ENCODE measurements at places on chromosomes 6 and 20.

GRCh38 chr6:134379076-134379475 is 61.2 kb upstream of the SGK1 start:
- peaks cover 47% of the 10 kb centered on the region for H3K4me1 ChIP-seq
- H3K36me3 ChIP-seq: peaks cover 4% of the 10 kb centered on the region
- H3K4me3 ChIP-seq: peak overlapping the region; percentile 38
- H3K27ac ChIP-seq: peak overlapping the region; percentile 82
- peak; percentile 49 for DNase-seq

- no peak for DNase-seq
- H3K27me3 ChIP-seq: no peaks in the 10 kb centered on the region
- no peak overlapping the region for H3K27ac ChIP-seq
Observed at GRCh38 chr20:63433756-63434531, 38.5 kb downstream of the KCNQ2 start.

GRCh38 chr20:20525756-20526155 is 157.9 kb downstream of the INSM1 start:
- no peaks in the 10 kb centered on the region for H3K4me1 ChIP-seq
- peaks cover 7% of the 10 kb centered on the region for H3K36me3 ChIP-seq
- H3K27me3 ChIP-seq: no peaks in the 10 kb centered on the region
- H3K4me3 ChIP-seq: no peak overlapping the region

- no peak for DNase-seq
- no peaks in the 10 kb centered on the region for H3K27me3 ChIP-seq
Observed at GRCh38 chr6:3489027-3489757, 32.3 kb upstream of the SLC22A23 start.

- H3K4me1 ChIP-seq: peaks cover 29% of the 10 kb centered on the region
- H3K27me3 ChIP-seq: no peaks in the 10 kb centered on the region
- H3K4me3 ChIP-seq: no peak overlapping the region
- H3K36me3 ChIP-seq: no peaks in the 10 kb centered on the region
Observed at GRCh38 chr6:130779658-130780033, 47.6 kb upstream of the SMLR1 start.

GRCh38 chr6:163892824-163893561 is 478.5 kb downstream of the QKI start:
- no peaks in the 10 kb centered on the region for H3K4me1 ChIP-seq
- no peak overlapping the region for H3K27ac ChIP-seq
- DNase-seq: no peak
- no peaks in the 10 kb centered on the region for H3K27me3 ChIP-seq

DNA sequence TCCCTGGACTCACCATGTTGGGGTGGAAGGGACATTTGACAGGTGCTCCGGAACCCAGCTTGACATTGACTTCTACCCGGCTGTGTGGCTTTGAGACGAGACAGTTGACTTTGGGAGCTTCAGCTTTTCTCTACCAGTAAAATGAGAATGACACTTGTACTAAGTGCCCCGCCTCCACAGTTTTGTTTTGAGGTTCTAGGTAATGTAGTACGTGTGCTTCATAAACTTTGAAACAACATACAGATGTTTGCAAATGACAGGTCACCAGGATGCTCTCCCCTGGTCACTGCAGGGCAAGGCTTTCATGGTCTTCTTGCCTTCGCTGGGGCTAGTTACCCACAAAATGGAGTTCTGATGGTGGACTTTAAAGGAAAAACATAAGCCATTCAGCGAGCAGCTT is 31.3 kb downstream of the CLIC5 start:
- no peak overlapping the region for H3K27ac ChIP-seq
- no peaks in the 10 kb centered on the region for H3K36me3 ChIP-seq
- peaks cover 3% of the 10 kb centered on the region for H3K27me3 ChIP-seq
- no peak overlapping the region for H3K4me3 ChIP-seq
- DNase-seq: no peak

DNA sequence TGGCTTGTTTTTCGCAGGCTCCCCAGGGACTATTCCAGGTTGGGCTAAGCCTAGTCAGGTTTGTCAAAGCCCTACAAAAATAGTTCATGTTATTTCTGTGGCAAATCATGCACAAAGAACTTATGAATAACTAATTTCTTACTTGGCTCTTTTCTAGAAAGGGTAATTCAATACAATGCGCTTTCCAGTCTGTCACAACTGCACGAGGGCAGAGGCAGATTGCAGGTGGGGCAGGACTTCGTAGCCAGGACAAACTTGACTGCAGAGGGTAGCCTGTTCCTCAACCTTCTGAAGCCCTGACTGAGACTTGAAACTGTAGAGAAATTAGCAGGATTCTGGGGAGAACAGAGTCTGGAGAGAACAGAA is 253.5 kb downstream of the QKI start:
- no peak overlapping the region for H3K4me3 ChIP-seq
- H3K4me1 ChIP-seq: peaks cover 7% of the 10 kb centered on the region
- no peak for DNase-seq
- H3K27ac ChIP-seq: no peak overlapping the region

- H3K4me3 ChIP-seq: no peak overlapping the region
- no peak overlapping the region for H3K27ac ChIP-seq
- H3K27me3 ChIP-seq: no peaks in the 10 kb centered on the region
- no peak for DNase-seq
- H3K36me3 ChIP-seq: peaks cover 12% of the 10 kb centered on the region
Observed at GRCh38 chr6:36235309-36235708, 34.6 kb upstream of the PNPLA1 start.

DNA sequence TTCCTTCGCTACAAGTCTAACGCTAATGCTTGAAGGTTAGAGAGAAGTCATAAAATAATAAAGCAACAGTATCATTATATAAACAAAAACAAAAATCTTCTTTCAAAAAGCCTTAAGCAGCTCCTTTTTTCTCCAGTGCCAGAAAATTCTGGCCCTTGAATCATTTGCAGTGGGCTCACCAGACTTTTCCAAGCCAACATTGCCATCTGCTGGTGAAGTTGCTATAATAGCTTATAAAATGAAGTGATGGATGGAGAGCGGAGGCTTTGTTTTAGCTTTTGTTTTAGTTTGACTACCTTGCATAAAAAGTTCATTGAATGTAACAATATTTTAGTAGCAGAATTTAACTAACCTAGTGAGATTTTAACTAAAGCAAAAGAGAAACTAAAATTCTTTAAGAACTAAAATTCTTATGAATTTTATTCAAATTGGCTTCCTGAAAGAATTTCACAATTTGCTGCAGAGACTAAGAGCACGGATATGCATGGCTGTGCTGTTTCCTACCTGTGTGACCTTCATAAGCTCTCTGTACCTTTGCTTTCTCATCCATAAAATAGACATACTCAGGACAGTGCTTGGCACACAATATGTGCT is 44.8 kb upstream of the SLC2A12 start:
- no peaks in the 10 kb centered on the region for H3K36me3 ChIP-seq
- H3K4me1 ChIP-seq: peaks cover 6% of the 10 kb centered on the region
- no peak overlapping the region for H3K27ac ChIP-seq
- DNase-seq: peak; percentile 38
- no peak overlapping the region for H3K4me3 ChIP-seq

- H3K4me1 ChIP-seq: no peaks in the 10 kb centered on the region
- H3K27me3 ChIP-seq: no peaks in the 10 kb centered on the region
- H3K36me3 ChIP-seq: no peaks in the 10 kb centered on the region
- no peak overlapping the region for H3K4me3 ChIP-seq
- H3K27ac ChIP-seq: no peak overlapping the region
Observed at GRCh38 chr6:16291739-16292138, 53.4 kb downstream of the GMPR start.

GRCh38 chr6:100774681-100775080 is 106.4 kb downstream of the ASCC3 start:
- DNase-seq: no peak
- no peaks in the 10 kb centered on the region for H3K4me1 ChIP-seq
- no peaks in the 10 kb centered on the region for H3K27me3 ChIP-seq
- no peak overlapping the region for H3K27ac ChIP-seq
- peaks cover 8% of the 10 kb centered on the region for H3K36me3 ChIP-seq

GRCh38 chr6:33761922-33762629 is 15.4 kb upstream of the IP6K3 start:
- no peaks in the 10 kb centered on the region for H3K4me1 ChIP-seq
- DNase-seq: peak; percentile 31
- H3K27ac ChIP-seq: no peak overlapping the region
- no peaks in the 10 kb centered on the region for H3K36me3 ChIP-seq
- H3K4me3 ChIP-seq: no peak overlapping the region

GRCh38 chr6:82000551-82000950 is 247.0 kb downstream of the IBTK start:
- H3K27ac ChIP-seq: no peak overlapping the region
- DNase-seq: no peak
- no peak overlapping the region for H3K4me3 ChIP-seq
- H3K36me3 ChIP-seq: no peaks in the 10 kb centered on the region
- H3K27me3 ChIP-seq: peaks cover 2% of the 10 kb centered on the region
- H3K4me1 ChIP-seq: peaks cover 14% of the 10 kb centered on the region

GRCh38 chr20:24620937-24621519 is 151.6 kb downstream of the SYNDIG1 start:
- no peak for DNase-seq
- H3K4me3 ChIP-seq: no peak overlapping the region
- H3K36me3 ChIP-seq: no peaks in the 10 kb centered on the region
- H3K27ac ChIP-seq: no peak overlapping the region
- H3K4me1 ChIP-seq: no peaks in the 10 kb centered on the region
- peaks cover 8% of the 10 kb centered on the region for H3K27me3 ChIP-seq

DNA sequence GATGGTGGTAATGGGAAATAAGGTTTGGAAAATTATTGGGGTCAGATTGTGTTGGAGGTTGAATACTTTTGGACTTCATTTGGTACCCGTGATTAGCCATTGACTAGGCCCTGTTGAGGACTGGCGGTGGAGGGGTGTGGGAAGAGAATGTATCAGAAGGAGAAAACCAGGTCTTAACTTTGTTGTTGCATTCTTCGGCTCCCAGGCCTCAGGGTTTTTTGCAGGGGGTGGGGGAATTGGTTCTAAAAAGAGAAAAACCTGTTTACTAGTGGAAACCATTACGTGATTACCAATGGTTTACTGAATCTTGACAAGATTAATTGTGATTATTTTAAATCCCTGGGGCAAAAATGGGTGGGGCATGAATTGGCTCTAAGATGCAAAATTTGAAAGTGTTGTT is 85.1 kb downstream of the PHF20 start:
- H3K27ac ChIP-seq: no peak overlapping the region
- DNase-seq: no peak
- no peak overlapping the region for H3K4me3 ChIP-seq

GRCh38 chr20:10922941-10923340 is 249.1 kb upstream of the JAG1 start:
- no peaks in the 10 kb centered on the region for H3K4me1 ChIP-seq
- H3K27ac ChIP-seq: no peak overlapping the region
- DNase-seq: no peak
- no peaks in the 10 kb centered on the region for H3K36me3 ChIP-seq

GRCh38 chr20:46575394-46575793 is 24.9 kb upstream of the OCSTAMP start:
- H3K27me3 ChIP-seq: peaks cover 30% of the 10 kb centered on the region
- H3K4me3 ChIP-seq: no peak overlapping the region
- no peaks in the 10 kb centered on the region for H3K36me3 ChIP-seq
- H3K4me1 ChIP-seq: peaks cover 9% of the 10 kb centered on the region

GRCh38 chr20:49276961-49277785 is 684 bp downstream of the ZNFX1 start:
- DNase-seq: peak; percentile 40
- peak overlapping the region; percentile 99 for H3K4me3 ChIP-seq
- H3K4me1 ChIP-seq: peaks cover 58% of the 10 kb centered on the region
- no peaks in the 10 kb centered on the region for H3K27me3 ChIP-seq

DNA sequence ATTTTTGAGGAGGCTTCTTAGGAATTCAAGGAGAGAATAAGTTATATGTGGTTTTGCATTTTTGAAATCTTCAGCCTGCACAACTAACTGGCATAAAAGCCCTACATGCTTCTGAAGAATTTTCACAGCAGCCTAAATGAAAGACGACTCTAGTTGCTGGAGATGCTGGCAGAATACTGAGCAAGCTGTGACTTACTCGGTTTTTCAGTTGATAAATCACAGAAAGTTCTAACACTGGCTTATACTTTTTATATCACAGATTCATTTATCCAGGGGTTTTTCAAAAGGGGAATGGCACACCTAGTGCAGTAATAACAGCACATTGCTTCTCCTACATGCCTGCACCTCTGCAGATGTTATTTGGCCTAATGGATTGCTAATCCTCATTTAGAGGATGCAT is 134.6 kb downstream of the IMPG1 start:
- DNase-seq: no peak
- no peak overlapping the region for H3K27ac ChIP-seq
- H3K27me3 ChIP-seq: peaks cover 9% of the 10 kb centered on the region
- no peaks in the 10 kb centered on the region for H3K36me3 ChIP-seq
- no peaks in the 10 kb centered on the region for H3K4me1 ChIP-seq

DNA sequence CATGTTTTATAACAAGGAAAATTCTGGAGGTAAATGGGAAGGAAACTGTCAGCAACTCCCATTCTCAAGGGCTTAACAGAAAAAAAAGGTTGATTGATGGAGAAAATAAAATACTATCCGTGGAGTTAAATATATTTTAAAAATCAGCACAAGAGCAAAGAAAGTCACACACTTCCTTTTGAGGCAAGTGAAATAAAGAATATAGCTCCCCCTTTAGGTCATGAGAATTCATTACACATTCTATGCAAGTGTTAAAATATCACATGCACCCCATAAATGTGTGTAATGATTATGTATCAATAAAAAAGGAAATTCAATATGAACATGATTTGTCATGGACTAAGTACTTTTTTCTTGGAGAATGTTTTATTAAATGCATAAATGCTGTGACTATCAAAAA is 349.2 kb downstream of the TPBG start:
- DNase-seq: no peak
- no peaks in the 10 kb centered on the region for H3K36me3 ChIP-seq
- H3K4me1 ChIP-seq: no peaks in the 10 kb centered on the region
- H3K4me3 ChIP-seq: no peak overlapping the region
- no peaks in the 10 kb centered on the region for H3K27me3 ChIP-seq

- no peaks in the 10 kb centered on the region for H3K36me3 ChIP-seq
- no peak for DNase-seq
- H3K27ac ChIP-seq: no peak overlapping the region
- H3K4me1 ChIP-seq: no peaks in the 10 kb centered on the region
Observed at GRCh38 chr6:147689398-147689797, 180.9 kb downstream of the SAMD5 start.

DNA sequence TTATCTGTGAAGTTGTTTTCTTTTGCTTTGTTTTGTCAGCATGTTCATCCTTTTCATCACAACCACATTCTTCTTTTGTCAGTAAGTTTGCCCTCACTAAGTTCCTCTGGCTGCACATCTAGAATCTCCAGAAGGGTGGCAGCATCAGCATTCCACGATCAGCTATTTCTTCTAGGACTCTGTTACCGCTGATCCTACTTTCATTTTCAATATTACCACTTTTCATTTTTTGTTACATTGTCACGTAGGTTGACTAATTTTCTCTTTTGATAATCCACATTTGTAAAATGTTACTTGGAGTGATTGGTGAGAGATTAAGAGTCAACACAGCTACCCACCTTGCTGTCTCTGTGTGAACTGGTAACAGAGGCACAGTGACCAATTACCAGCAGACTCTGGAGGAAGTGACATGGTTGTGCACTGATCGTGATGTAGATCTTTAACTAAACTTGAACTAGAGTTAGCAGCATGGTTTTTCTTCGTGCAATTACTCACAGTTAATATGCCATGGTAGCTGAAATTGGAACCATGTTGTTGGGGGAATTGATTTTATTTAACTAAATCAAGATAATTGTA is 307.9 kb upstream of the SLC35B3 start:
- DNase-seq: no peak
- H3K36me3 ChIP-seq: no peaks in the 10 kb centered on the region
- H3K4me3 ChIP-seq: peak overlapping the region; percentile 71
- H3K27me3 ChIP-seq: no peaks in the 10 kb centered on the region
- no peak overlapping the region for H3K27ac ChIP-seq
- peaks cover 7% of the 10 kb centered on the region for H3K4me1 ChIP-seq

GRCh38 chr20:54127855-54128574 is 45.8 kb downstream of the CYP24A1 start:
- H3K4me1 ChIP-seq: no peaks in the 10 kb centered on the region
- no peaks in the 10 kb centered on the region for H3K27me3 ChIP-seq
- DNase-seq: no peak
- H3K4me3 ChIP-seq: no peak overlapping the region
- H3K36me3 ChIP-seq: no peaks in the 10 kb centered on the region
